Activated CD4-positive, alpha-beta T cell treated with anti-CD3 and anti-CD28 coated beads, Interleukin-2, amount 50 U/mL, for 48 hours (primary cell): ENCODE measurements at places on chromosomes 4 and X.

DNA sequence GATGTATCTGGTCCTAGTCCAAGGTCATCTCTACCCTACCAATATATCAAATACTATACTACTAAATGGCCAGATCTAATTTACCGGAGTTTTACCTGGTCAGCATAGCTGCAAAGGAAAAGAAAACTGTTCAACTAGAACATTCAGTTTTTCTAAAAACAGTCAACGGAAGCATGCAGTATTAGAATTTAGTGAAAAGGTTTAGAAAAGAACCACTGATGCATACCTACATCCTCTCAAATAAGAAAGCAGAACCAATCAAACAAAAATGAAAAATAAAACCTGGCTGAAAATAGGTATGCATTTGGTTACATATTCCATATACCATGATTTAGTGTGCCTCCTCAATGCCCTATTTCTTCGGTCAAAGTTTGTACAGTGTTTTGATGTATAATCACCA, 140.0 kb downstream of the CHM start:
- DNase-seq: no peak

DNA sequence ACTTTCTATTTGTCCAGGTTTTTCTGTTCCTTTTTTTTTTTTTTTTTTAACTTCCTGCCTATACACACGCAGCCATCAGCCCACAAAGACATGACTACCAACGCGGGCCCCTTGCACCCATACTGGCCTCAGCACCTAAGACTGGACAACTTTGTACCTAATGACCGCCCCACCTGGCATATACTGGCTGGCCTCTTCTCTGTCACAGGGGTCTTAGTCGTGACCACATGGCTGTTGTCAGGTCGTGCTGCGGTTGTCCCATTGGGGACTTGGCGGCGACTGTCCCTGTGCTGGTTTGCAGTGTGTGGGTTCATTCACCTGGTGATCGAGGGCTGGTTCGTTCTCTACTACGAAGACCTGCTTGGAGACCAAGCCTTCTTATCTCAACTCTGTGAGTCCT, 2.1 kb downstream of the EBP start:
- DNase-seq: no peak

GRCh38 chrX:68698942-68699341, 51.5 kb downstream of the STARD8 start:
- no peak for DNase-seq

DNA sequence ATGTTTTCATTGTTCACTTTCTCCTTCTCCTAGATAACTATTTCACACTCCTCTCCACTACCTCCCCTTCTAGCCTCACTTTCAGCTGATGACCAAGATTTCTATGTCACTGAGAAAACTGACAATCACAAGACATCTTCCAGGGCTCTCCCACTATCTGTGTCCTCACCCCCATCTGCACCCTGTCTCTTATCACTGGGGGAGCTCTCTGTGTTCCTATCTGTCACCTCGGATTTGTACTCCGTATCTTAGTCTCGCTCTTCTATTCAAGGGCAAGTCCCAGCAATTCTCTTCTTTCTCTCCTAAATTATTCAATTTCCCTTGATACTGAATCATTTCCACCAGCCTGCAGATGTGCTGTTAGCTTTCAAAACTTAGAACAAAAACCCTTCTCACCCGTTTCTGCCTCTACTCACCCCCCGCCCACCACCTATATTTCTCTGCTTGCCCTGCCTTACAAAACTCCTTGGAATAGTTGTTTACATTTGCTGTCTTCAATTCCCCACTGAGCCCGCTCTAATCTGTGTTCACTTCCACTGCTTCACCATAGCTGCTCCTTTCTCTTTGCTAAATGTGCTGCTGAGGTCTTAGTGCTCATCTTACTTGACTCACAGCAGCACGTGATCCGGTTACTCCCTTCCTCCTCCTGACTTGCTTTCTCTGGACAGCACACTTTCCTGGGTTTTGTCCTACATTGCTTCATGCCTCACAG, 293.2 kb downstream of the UNC5C start:
- no peak for DNase-seq

GRCh38 chr4:142160509-142160908, 524.1 kb downstream of the IL15 start:
- no peak for DNase-seq

GRCh38 chr4:108107101-108107500, 61.6 kb downstream of the LEF1 start:
- DNase-seq: no peak

- peak; percentile 95 for DNase-seq
Measured at GRCh38 chr4:1011022-1011665, at the start of gene FGFRL1. TSS of gene FGFRL1 (plus strand) at chr4:1011626. CDS start at chr4:1012486, 860 bp downstream.

DNA sequence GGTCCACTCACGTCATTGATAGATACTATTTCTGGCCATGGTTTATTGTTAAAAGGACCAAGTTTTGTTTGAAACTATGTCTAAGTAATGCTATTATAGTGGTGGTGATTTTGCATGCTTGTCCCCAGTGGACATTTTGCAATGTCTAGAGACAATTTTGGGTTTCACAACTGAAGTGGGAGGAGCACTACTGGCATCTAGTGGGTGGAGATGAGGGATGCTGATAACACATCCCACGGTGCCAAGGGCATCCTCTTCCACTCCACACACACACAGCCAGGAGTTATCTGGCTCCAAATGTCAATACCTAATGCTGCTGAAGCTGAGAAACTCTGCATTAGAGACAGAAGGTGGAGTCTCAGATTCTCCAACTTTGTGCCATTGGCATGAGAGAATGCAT, 131.2 kb downstream of the FRMPD4 start:
- no peak for DNase-seq

- DNase-seq: no peak
Measured at GRCh38 chr4:125689805-125690204, 375.1 kb downstream of the FAT4 start.

DNA sequence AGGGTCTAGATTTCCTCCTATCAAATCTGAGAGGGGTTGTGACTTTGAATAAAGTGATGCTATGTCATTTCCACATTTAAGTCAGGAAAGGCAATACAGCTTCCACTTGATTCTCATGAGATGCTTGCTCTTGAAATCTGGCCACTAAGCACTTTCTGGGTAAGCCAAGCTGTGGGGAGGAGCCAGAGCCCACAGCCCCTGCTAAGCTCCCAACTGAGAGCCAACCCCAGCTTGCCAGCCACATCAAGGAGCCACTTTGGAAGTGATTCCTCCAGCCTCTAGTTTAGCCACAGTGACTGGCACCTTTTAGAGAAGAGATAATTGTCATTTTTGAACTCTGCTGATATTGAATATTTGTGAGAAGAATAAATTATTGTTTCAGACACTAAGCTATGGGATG, 1441.5 kb upstream of the IGFBP7 start:
- DNase-seq: no peak

DNA sequence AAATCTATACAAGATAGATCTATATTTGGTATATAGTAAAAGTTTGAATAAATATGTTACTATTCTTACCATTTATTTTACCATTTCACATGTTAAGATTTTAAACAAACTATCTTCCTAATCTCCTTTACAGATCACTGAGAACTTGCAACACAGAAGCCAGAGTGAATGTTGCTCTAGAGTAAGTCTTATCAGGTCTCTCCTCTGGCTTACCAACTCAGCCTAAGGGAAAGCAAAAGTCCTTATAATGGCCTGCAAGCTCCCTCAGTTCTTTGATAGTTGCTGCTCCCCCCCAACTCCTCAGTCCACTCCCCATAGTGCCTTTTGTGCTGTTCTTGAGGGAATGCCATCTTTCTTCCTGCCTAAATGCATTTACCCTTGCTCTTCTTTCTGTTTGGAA, 25.7 kb upstream of the SLC7A11 start:
- no peak for DNase-seq

GRCh38 chrX:41737065-41737464, 13.1 kb downstream of the GPR82 start:
- peak; percentile 16 for DNase-seq

- DNase-seq: peak; percentile 22
Measured at GRCh38 chrX:63754136-63754859, 30.7 kb downstream of the ARHGEF9 start.

DNA sequence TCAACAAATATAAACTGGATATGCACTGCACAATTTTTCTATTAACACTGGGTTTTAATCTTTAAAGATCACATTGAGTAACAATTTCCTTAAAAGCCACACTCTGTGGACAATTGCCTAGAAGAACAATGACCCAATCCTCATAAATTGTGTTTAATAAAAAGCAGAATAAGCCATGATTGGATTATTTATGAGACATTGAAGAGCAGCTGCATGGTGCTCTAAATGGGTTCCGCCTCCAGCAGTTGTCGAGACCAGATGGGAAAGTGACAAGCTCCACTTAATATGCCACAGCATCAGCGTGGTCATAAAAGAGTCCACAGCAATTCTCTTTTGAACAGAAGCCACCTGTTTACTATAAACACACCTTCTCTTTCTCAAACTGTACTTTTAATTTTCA, 635.2 kb upstream of the FRG1 start:
- no peak for DNase-seq

GRCh38 chr4:103289186-103289585, 91.0 kb upstream of the CENPE start:
- DNase-seq: no peak

GRCh38 chr4:113476800-113477199, 284.7 kb downstream of the CAMK2D start:
- peak; percentile 41 for DNase-seq

GRCh38 chrX:80335062-80335830, 85.0 kb upstream of the TENT5D start:
- DNase-seq: peak; percentile 14

GRCh38 chr4:124955476-124955875, 242.9 kb upstream of the ANKRD50 start:
- DNase-seq: no peak

GRCh38 chr4:164239433-164239832, 514.5 kb upstream of the SMIM31 start:
- no peak for DNase-seq

GRCh38 chrX:136954930-136955329, 74.4 kb upstream of the RBMX start:
- DNase-seq: no peak

GRCh38 chrX:7090641-7091040, 56.9 kb upstream of the STS start:
- DNase-seq: no peak

- DNase-seq: no peak
Measured at GRCh38 chr4:94369046-94369445, 26.4 kb upstream of the HPGDS start.

DNA sequence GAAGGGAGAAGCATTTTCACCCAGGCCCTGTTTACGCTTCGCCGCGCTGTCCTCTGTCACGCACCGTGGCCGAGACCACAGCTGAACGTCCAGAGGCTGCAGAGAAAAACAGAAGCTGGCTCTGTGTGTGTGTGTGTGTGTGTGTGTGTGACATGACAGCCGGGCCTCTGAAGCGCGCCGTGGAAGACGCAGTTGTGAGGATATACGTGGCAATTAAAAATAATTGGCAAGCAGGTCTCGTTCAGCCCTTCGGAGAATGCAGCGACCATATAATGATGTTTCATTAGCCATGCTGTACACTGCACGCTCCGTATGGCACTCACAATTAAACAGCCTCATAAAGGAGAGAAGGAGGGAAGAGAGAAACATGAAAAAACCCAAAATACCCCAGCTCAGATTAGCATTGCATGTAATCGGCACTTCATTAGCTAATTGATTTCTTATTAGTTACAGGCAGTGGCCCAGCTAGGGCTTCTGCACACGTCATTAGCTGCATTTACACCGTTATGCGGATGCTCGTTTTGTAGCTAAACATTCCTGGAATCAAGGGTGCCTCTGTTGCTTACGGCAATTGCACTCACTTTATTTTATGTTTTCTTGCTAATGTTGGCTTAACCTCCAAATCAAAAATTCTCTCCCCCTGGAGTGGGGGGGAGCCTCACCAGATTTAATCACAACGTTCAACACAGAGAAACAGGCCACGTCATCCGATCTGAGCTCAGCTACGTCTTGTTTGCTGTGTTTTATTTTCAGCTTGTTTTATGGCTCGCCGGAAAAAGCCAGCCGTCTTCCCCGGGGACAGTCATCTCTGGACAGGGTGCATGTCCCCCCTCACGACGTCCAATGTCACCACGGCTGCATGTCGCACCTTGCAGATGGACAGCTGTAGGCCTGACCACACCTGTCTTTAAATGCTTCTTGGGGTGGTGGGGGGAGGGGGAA, 74.6 kb upstream of the SHOX start:
- no peak for DNase-seq
